Pulmonary artery endothelial cell (primary cell): ENCODE measurements at places on chromosomes 6 and 20. TPM values are rescaled to one million over a fixed set of nuclear protein-coding genes. Genes with fewer than 3 reads are reported as not detected.

GRCh38 chr6:115270953-115271352, 789.7 kb downstream of the FRK start:
- no peak for DNase-seq

DNA sequence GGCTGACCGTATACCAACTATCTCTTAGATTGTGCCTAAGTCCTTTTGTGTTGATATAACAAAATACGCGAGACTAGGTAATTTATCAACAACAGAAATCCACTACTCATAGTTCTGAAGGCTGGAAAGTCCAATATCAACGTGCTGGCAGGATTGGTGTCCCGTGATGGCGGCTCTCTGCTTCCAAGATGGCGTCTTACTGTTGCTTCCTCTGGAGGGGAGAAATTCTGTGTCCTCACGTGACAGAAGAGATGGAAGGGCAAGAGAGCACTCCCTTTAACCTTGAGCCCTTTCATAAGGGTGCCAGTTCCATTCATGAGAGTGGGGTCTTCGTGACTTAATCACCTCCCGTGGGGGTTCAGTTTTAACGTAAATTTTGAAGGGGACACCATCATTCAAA, 28.1 kb downstream of the RNF144B start:
- DNase-seq: no peak

GRCh38 chr20:50388733-50389437, 121.3 kb upstream of the PTPN1 start:
- no peak for DNase-seq

GRCh38 chr20:34301587-34302311, 1.4 kb downstream of the AHCY start:
- DNase-seq: no peak

DNA sequence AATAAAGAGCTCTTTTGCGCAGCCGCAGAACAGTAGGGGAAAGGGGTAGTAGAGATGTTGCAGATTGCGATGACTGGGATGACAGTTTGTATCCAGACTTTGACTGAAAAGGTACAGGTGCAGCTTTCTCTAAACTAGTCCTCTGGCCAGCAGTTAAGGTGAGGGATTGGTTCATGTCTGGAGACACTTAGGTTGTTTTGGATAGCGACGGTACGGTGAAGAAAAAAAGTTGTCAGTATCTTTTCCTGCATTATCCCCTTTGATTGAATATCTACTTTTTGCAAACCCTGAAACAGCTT, 537 bp downstream of the PRR3 start:
- no peak for DNase-seq

DNA sequence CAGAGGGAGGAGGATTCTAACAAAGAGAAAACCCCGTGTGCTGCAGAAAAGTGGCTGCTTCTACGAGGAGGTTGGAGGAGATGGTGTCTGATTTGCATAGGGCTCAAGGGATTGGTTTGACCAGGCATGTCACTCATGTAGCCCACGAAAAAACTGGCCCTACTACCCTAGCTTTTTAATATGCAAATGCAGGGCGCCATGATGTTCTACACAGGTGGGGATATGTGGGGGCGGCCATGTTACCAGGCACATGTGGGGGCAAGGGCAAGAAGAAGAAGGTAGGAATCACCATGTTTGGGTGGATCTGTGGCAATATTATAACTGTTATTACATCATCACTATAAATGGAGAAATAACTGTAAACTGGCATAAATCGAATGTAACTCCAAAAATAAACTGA, 9.9 kb downstream of the KIAA1755 start:
- DNase-seq: no peak

The TCF21 gene
- not detected in 2 replicates for total RNA-seq

The ARFGEF3 gene
- 7.1 and 8.2 TPM in 2 replicates for total RNA-seq

DNA sequence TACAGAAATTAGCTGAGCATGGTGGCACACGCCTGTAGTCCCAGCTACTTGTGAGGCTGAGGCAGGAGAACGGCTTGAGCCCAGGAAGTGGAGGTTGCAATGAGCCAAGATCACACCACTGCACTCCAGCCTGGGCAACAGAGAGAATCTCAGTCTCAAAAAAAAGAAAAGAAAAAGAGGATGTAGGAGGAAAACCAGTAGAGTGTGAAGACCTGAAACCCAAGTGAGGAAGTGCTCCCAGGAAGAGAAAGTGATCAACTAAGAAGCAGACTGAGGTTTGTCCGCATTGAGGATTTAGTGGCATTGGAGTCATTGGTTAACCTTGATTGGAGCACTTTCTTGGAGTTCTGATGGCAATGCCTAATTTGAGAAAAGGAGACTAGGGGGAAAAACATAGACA, 20.6 kb upstream of the TASP1 start:
- no peak for DNase-seq

- DNase-seq: no peak
Measured at GRCh38 chr6:105170059-105170458, 9.8 kb downstream of the POPDC3 start.

The XKR7 gene
- total RNA-seq: not detected in 2 replicates

- DNase-seq: no peak
Measured at GRCh38 chr6:162702446-162702845, 25.1 kb downstream of the PRKN start.

The KHDC1L gene
- total RNA-seq: not detected in 2 replicates

The MATN4 gene
- total RNA-seq: not detected in 2 replicates

The RIMS1 gene
- total RNA-seq: 0.20 and 0.67 TPM in 2 replicates

- no peak for DNase-seq
Measured at GRCh38 chr6:137877113-137877512, 10.1 kb downstream of the TNFAIP3 start.

The STX11 gene
- 9.4 and 12.9 TPM in 2 replicates for total RNA-seq

The GNRH2 gene
- total RNA-seq: 0.21 TPM in 1 of 2 replicates, not detected in the other

DNA sequence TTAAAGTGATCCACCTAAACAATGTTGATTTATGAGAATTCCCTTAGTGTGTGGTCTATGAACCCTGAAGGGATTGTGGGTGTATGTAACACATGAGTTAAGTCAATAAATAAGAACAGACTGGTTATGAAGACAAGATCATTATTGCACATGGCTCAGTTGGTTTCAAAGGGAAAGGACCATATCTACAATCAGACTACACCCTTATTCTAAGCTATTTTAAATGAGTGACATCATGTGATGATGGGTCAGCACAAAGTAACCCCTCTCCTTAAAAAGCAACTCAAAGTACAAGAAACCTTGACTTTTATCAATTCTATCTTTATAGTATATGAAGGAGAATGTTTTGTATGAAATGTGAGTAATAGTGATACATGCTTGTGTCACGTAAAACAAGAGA, 15.3 kb upstream of the ZSCAN23 start:
- DNase-seq: no peak

The MTHFD1L gene
- 48.5 and 69.3 TPM in 2 replicates for total RNA-seq

- DNase-seq: no peak
Measured at GRCh38 chr20:21968486-21968885, 263.0 kb downstream of the PAX1 start.

The TNF gene
- not detected in 2 replicates for total RNA-seq

- no peak for DNase-seq
Measured at GRCh38 chr20:10843146-10843711, 169.4 kb upstream of the JAG1 start.

GRCh38 chr6:107628878-107629277, 139.0 kb downstream of the SOBP start:
- no peak for DNase-seq

DNA sequence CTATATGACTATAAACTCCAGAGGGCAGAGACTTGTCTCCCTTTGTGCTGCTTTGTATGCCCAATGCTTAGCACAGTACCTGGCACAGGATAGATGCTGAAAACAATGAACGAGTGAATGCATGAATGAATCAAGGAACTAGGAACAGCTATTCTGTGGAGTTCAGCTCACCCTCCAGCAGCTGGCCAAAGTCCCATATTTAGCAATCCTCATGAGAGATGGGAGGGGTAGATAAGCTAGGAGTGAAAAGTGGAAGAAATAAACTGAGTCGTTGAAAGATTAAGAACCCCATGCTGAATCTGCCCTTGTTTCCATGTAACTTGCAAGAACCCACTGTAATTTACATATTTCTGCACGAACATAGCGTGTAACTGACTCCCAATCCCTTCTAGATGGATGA, 106.5 kb downstream of the MAFB start:
- DNase-seq: no peak

DNA sequence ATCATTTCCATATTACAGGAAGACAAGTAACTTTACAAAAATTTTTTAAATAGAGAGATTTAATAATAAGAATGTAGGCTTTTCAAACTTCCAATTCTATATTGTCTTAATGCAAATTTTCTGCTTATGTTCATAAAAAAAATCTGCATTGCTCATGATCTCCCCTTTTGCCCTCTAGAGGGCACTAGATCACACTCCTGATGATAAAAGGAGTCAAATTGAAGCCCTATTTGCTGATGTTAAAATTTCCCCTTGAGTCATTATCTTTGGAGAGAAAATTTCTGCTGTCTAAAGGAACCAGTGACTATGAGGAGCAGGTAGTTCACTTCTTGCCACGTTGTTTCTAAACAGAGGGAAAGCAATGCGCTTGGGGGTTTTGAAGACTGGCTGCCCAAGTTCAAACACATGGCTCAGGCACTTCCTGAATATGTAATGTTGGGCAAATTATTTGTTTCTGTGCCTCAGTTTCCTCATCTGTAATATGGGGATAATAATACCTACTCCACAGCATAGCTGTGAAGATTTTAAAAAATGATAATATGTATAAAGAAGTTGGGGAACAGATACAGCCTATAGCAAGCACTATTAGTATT, 874.2 kb downstream of the TFAP2A start:
- DNase-seq: peak; percentile 58

DNA sequence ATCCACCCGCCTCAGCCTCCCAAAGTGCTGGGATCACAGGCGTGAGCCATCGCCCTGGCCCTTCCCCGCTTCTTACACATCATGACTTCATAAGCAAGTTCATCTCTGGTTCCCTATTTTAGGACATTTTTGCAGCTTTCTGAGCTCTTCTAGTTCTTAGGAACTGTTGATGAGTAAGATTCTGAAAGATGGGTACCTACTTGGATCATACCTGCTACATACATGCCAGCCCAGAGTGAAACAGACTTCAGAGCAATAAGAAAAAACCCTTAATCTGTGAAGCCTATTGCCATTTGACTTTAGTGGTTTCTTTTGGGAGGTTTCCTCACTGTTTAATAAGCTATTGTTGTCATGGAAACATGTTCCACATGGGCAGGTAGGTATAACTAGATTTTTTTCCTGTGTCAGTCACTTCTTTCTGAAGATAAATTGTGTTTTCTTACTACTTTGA, 27.9 kb upstream of the TMEM217 start:
- DNase-seq: no peak

DNA sequence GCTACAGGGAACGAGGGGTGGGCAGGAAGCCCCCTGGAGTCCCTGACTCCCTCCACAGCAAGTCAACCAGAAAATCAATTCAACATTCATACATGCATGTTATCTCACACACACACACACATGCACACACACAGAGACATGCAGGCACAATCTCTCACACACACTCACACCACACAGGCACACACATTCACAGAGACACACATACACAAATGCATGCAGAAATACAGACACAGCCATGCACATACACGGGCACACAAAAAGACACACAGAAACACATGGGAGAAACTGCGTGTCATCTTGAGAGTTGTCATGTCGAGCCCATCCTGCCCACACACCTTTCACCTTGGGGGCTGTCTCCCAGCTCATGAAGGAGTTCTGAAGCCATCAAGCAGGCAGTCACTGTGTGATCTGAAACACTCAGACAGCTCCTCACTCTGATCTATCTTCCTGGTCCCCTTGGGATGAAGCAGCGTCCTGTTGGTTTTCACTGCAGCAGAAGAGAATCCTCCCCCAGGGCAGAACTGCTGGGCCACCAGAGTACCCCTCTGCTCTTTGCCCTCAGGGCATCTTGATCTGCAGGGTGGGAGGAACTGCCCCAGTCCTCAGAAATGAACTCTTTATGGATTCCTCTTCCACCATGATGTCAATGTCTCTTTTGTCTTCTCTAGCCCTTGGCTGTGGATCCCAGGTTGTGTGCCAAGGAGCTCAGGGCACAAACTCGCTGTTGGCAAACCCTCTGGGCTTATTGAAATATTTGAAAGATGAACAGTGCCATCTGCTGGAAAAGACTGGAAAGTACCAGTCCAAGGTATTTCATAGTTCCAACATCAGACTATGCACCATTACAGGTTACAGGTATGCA, 8.8 kb downstream of the RAET1L start:
- peak; percentile 20 for DNase-seq

DNA sequence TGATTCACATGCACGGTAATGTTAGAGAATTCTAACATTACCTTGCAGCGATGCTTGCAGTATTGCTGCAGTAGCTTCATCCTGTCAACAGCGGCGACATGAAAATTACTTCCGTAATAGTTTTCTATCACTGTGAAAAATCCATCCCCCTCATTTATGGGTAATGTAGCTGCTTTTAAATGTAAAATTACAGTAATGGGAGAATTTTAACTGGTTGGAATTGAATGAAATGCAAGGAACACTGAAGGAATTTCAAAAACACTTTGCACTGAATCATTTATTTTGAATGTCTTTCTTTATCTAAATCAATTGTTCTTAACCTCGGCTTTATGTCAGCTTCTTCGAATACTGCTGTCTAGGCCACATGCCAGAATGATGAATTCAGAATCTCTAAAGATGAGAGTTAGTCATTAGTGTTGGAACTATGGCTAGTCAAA, 102.4 kb upstream of the HIVEP1 start:
- no peak for DNase-seq

The ARMC12 gene
- 0.11 and 0.40 TPM in 2 replicates for total RNA-seq

- no peak for DNase-seq
Measured at GRCh38 chr6:17959302-17959701, 28.1 kb downstream of the KIF13A start.

GRCh38 chr6:20172842-20173456, 39.3 kb downstream of the MBOAT1 start:
- no peak for DNase-seq

The GPR6 gene
- total RNA-seq: not detected in 2 replicates

The B3GAT2 gene
- total RNA-seq: under 0.01 TPM in 1 of 2 replicates, not detected in the other

GRCh38 chr6:13535306-13535705, 39.1 kb upstream of the SIRT5 start:
- DNase-seq: no peak

- DNase-seq: no peak
Measured at GRCh38 chr6:159838020-159838744, 38.1 kb downstream of the PNLDC1 start.

- no peak for DNase-seq
Measured at GRCh38 chr20:32912688-32913087, 54.0 kb downstream of the EFCAB8 start.

DNA sequence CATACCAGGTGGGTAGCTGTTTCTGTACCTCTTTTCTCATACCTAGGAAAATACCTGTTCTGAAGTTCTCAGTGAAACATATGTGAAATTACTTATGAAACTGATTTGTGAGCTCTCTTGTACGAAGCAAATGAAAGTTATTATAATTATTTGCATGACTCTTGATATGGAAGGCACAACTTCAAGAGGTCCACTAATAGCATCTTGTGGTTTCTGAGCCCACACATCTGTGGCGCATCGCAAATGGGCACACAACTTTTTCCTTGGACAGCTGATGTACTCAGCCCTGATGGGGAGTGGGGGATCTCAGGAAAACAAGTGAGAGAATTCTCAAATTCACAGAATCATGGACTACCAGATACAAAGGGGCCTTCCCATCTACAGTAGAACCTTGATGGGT, 432.3 kb downstream of the CD83 start:
- DNase-seq: no peak
